ENCODE measurements at places on chromosomes 2 and 18.

GRCh38 chr2:33366473-33366872, 110.0 kb upstream of the RASGRP3 start:
- no peak for DNase-seq

DNA sequence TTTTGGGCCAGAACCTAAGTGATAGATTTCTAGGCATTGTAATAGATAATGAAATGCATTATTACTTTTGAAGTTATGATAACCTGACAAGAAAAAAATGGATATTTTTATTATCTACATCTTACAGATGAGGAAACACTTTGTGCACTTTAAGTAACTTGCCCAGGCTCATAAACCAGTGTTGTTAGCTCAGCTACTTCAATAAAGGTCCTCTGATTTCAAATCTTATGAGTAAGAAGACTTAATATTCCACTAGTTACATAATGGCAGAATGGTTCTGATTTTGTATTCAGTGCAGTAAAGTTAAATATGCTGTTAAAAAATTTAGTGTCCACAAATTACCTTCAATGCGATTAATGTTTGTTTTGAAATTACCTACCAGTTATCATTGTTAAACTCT, 199.0 kb downstream of the BABAM2 start:
- DNase-seq = no peak

GRCh38 chr18:79609841-79610281, 69.7 kb upstream of the CTDP1 start:
- DNase-seq = no peak

GRCh38 chr18:78479443-78479842, 500.2 kb upstream of the SALL3 start:
- no peak for DNase-seq

- no peak for DNase-seq
Measured at GRCh38 chr2:181850936-181851560, 40.5 kb upstream of the ITPRID2 start.

GRCh38 chr18:54269893-54270844, 852 bp downstream of the POLI start:
- peak; percentile 59 for DNase-seq

- no peak for DNase-seq
Measured at GRCh38 chr18:61587865-61588264, 254.6 kb downstream of the CDH20 start.

DNA sequence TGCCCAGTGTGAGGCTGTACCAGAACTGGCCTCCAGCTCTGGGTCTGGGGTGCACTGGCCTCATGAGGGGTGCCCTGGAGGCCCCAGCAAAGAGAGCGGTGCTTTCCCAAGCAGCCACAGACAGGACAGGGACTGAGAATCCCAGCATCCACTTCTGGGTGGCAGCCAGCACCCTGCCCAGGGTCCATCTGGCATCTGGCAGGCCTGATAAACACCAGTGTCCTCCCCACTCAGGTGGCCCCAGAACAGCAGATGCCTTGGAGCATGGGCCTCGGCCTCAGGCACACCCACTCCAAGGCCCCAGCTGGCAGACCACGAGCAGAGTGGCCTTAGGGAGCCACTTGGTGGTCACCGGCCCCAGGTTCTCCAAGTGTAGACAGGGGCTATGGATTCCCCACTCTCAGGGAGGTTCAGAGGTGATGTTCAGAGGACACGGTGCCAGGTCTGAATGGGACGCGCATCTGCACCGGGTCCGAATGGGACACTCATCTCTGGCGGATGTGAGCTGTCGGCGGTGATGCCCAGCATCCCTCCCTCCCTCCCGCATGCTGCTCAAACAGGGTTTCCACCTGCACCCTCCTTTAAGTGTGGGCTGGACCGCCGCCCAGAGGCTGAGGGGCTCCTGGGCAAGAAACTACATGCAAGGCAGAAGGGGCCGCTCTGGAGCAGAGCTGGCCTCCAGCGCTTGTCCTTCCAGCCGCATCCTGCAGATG, 82.2 kb upstream of the GPC1 start:
- no peak for DNase-seq

DNA sequence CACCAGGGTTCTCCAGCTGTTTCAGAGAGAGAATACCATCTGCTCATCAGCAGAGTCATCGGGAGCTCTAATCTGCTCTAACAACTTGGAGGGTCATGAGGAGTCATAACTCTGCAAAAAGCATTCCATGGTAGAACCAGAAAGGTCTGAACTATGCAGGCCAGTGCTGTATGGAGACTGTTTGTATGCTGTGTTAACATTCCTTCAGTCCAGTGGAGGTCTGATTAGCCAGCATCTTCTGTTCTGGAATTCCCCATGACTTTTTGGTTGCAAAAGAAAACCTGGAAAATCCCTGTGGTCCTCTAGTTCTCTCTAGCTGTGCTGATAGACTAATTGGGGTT, 9.4 kb upstream of the ITGB6 start:
- DNase-seq = no peak

DNA sequence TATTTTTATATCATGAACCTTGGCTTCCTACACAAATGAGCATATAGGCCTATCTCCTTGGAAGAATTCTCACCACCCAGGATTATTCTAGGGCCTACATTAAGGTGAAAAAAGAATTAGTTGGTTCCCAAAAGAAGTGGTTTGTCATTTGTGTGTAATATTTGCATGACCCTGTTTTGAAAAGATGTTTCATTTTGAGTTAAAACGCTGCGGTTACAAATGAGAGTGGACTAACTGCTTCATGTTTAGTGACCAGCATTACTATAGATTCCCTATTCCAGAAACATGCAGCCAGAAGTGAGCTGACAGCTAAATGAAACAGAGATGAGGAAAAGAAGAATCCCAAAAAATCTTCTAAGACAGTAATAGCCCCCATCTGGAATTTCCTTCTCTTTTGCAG, 44.1 kb upstream of the TMEM178A start:
- DNase-seq = no peak

- DNase-seq = no peak
Measured at GRCh38 chr2:70461414-70461813, 92.2 kb downstream of the TGFA start.

GRCh38 chr18:51266773-51267172, 69.3 kb upstream of the MEX3C start:
- no peak for DNase-seq

GRCh38 chr2:201362396-201362795, 5.3 kb upstream of the FLACC1 start:
- DNase-seq = no peak

GRCh38 chr2:241009191-241009590, 10.8 kb downstream of the SNED1 start:
- no peak for DNase-seq

DNA sequence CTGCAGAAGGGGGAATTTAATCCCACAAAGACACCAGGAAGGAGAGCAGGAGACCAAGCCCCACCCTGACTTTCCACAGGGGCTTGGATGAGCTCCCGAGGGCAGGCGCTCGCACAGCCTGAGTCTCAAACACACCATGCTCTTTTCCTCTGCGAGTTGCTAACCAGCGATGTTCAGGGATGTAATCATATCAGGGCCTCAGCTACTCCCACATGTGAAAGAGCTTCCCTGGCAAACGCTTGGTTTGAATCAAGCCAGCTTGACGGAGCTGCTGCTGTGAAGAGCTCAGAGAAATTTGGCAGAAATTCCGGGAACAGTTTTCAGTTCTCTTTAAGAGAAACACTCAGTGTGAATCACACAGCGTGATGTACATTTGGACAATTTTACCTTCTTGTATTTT, 385.8 kb downstream of the GALR1 start:
- DNase-seq = no peak

- DNase-seq = no peak
Measured at GRCh38 chr2:144369416-144369815, 150.5 kb downstream of the ZEB2 start.

DNA sequence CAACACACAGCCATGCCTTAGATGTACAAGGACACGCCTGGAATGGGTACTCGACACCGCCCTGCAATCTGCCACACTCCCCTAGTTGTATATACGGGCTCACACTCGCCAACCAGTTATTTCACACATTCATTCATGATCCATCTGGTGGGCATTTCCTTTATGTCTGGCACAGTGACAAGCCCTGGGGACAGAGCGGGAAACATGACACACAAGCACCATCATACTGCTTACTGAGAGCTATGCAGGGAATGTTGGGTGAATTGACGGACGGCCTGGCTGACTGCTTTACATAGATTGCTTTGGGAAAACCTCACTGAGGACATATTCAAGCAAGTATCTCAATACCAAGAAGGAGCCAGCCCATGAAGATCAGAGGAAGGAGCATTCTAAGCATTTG, 448.0 kb upstream of the SPRED2 start:
- DNase-seq = no peak

DNA sequence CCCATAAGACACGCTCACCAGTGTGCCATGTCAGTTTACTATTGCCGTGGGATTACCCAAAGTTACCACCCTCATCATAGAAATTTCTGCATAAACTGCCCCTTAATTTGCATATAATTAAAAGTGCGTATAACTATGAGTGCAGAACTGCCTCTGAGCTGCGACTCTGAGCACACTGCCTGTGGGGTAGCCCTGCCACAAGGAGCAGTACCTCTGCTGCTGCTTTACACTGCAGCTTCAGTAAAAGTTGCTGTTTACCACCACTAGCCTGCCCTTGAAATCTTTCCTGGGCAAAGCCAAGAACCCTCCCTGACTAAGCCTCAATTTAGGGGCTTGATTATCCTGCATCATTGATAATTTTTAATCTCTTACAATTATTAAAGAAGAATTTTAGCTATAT, 213.9 kb upstream of the MAP2 start:
- DNase-seq = no peak

DNA sequence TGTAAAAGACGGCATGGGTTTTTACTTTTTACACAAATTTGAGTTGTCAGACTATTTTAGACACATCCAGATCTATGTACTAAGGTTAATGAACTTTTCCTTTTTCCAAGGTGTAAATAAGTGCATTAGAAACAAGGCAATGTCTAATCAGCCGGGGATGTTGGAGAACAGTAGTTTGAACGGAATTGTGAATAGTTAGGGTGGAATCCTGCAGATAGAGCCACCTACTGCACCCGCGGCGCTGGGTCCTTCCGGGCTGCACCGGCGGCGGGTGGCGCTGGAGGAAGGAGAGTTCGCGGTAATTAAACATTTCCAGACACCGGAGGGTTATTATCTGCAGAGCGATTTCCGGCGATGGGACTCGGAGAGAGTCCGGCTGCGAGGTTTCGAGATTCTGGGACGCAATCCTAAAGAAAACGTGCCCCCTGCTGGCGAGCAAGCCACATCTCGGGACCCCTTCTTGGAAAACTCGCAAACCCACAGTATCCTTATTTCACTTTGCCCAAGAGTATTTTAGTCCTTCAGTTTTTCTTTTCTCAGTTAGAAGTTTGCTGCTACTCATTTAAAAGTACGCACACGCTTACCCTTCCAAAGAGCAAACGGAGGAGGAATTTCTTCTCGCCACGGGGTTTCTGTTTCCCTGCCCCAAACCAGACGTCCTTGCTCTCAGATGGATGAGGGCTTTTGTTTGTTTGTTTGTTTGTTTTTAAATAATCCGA, 4.5 kb upstream of the OSR1 start:
- peak; percentile 56 for DNase-seq

DNA sequence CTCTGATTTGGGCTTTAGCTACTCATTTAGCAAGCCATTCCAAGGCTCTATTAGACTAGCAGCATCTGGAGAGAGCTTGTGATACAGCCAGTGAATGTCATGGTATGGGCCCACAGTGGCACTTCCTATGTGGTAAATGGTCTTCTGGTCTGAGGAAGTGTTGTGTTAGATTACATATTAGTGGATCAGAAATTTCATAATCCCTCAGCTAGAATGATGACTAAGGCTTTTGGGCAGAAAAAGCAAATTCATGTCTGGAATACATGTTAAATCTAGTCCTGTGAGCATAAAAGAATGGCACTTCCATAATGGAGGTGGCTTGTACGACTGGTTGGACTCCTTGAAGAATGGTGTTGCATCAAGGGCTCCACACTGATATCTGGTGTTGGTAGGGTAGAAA, 436.8 kb upstream of the CWC22 start:
- DNase-seq = no peak

GRCh38 chr2:46062637-46063412, 234.4 kb upstream of the EPAS1 start:
- DNase-seq = peak; percentile 72

GRCh38 chr18:29248805-29249204, 1071.9 kb upstream of the CDH2 start:
- no peak for DNase-seq
